ENCODE measurements at places on chromosomes 16 and 17. TPM values are rescaled to one million over a fixed set of nuclear protein-coding genes. Genes with fewer than 3 reads are reported as not detected.

GRCh38 chr16:50308237-50308965 is 42.0 kb downstream of the ADCY7 start:
- peak; percentile 84 for DNase-seq

DNA sequence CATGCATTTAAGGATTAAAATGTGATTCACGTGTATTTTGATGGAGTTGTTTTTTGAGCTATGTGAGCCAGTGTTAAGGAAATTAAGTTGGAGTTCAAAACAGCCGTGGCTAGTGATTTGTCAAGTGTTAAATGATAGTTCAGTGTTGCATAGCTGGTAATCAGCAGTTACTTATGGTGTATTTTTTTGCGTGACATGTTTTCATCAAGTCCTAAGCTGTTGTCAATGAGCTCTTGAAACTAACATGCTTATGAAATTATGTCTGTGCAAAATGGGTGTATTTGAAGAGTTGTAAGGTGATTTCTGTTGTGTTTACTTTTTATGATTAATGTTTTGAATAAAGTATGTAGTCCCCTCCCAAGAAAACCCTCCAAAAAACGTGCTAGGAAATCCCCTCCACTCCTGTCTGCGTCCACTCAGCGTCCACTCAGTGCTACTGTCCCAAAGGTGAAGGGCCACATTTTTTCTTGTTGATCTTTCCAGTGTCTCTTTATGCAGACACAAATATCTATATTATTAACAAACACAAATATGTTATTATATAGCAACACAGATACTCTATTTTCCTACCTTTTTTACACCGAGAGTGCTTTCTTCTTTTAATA is 30.0 kb downstream of the USP10 start:
- no peak for DNase-seq

- no peak for DNase-seq
Measured at GRCh38 chr17:60901242-60901641, 223.6 kb downstream of the BCAS3 start.

GRCh38 chr16:19281246-19281645 is 4.3 kb upstream of the CLEC19A start:
- DNase-seq: no peak

DNA sequence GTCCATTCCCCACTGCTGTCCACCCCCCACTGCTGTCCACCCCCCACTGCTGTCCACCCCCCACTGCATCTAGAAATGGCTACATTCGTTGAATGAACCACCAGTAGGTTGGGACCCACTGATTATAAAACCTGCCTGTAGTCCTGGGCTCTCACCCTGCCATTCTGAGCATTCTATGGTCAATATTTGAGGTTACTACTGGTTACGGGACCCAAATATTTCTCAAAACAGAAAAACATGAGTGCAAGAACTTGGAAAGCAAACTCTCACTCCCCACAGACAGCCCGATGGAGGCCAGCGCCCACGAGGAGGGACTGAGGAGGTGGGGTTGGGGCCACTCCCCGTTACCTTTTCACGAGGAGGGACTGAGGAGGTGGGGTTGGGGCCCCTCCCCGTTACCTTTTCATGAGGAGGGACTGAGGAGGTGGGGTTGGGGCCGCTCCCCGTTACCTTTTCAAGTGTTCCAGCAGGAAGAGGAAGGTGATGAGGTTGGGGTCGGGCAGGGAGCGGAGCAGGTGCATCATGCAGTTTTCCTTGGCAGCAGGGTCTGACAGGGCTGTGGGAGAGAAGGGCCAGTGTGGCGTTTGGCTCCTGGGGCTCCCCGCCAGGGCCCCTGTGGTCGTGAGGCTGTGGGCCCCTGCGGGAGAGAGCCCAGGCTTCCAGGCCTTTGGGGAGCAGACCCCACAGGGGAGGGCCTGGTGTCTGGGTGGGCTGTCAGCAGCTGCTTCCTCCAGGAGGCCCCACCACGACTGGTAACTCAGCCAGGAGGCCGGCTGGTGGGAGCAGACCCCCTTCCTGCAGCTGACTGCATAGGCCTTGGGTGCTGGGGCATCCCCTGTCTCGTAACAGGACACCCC is 12.5 kb downstream of the TIMM22 start:
- DNase-seq: no peak

DNA sequence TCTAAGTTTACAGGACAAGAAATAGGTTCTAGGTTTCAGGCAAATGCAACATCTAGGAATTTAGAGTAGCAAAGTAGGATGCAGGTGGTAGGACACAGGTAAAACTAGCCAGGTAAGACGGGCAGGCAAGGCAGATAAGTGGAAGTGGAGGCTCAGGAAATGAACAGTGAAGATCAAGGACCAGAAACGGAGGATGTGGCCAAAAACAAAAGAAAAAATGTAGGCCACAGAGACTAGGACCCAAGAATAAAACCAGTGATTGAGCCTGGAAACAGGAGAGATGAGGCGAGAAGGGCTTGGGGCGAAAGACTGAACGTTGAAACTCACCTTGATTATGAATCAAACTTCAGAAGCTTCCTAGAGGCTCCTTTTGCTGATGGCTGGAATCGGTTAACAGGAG is 24.0 kb downstream of the CPSF4L start:
- peak; percentile 26 for DNase-seq

MATCAP1 gene
- total RNA-seq: 14.5 TPM

TSPAN10 gene
- 0.29 TPM for total RNA-seq

TMEM98 gene
- 19.2 TPM for total RNA-seq

TMEM132E gene
- total RNA-seq: 0.16 TPM
